HepG2 (cell line): ENCODE measurements at places on chromosomes 2 and 18. TPM values are rescaled to one million over a fixed set of nuclear protein-coding genes. Genes with fewer than 3 reads are reported as not detected.

OTOS gene
- not detected in 2 replicates for total RNA-seq

PROM2 gene
- total RNA-seq = not detected in 2 replicates

GRCh38 chr2:65846989-65847678 is 414.7 kb upstream of the SPRED2 start:
- no peak for DNase-seq

DNA sequence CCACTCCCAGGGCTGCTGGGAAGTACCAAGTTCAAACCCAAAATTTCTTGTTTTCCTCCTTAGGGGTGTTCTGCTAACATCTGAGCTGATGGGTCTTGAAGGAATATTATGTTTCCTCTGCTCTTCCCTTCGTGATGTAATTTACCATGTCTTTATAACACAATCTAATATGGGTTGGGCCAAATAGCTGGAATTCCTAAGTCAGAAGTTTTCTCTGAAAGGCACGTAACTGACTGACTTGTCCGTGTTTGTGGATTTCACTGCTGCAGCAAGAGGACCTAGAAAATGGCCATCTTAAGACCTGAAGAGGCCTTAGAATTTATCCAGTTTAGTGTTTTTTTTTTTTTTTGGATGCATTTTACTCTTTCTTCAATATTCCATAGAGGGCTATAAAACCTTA is 256.7 kb downstream of the DCDC2C start:
- H3K36me3 ChIP-seq = no peaks in the 10 kb centered on the region
- no peak for DNase-seq
- no peak overlapping the region for H3K27ac ChIP-seq
- H3K4me3 ChIP-seq = no peak overlapping the region
- no peaks in the 10 kb centered on the region for H3K4me1 ChIP-seq

DNA sequence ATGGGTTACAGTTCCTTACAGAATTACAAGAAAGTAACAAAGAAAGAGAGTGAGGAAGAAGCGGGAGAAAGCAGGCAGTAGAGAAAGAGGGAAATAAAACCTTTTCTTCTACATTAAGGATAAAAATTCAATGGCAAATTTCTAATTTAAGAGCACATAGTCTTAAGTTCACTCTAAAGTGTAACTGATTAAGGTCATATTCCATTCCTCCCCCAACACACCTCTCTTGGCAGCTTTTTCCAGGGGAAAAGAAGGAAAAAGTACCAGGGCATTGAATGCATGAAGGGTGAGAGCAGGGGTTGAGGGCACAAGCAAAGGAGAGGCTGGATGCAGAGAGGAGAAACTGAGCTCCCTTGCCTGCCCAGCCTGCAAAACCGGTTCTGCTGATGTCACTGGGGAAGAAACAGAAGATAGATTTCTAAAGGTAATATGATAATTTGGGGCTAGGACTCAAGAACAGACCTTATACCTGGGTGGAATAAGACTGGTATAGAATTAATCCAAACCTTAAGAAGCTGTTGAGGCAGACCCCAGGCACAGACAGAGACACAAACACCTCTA is 4.6 kb downstream of the ACMSD start:
- no peaks in the 10 kb centered on the region for H3K27me3 ChIP-seq
- DNase-seq = no peak
- H3K4me3 ChIP-seq = no peak overlapping the region
- H3K4me1 ChIP-seq = peaks cover 7% of the 10 kb centered on the region

DNA sequence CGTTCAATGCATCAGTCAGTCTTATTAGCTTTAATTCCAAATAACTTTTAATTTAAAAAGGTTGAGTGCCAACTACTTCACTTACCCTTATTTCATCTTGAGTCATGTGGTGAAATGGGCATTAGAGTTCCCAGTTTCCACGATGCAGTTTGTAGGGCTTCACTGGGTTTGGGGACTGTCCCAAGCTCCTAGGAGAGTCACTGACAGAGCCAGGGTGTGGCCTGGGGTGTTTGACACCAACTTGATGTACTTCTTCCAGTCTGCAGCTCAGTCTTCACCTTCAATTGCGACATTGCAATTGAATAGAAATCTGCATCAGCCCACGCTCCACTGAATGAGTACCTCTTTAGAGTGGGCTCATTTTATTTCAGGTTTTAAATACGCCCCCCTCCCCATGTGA is 165.3 kb downstream of the ARL4C start:
- no peak for DNase-seq
- no peaks in the 10 kb centered on the region for H3K36me3 ChIP-seq
- H3K4me3 ChIP-seq = no peak overlapping the region
- H3K4me1 ChIP-seq = no peaks in the 10 kb centered on the region
- no peak overlapping the region for H3K27ac ChIP-seq

DNA sequence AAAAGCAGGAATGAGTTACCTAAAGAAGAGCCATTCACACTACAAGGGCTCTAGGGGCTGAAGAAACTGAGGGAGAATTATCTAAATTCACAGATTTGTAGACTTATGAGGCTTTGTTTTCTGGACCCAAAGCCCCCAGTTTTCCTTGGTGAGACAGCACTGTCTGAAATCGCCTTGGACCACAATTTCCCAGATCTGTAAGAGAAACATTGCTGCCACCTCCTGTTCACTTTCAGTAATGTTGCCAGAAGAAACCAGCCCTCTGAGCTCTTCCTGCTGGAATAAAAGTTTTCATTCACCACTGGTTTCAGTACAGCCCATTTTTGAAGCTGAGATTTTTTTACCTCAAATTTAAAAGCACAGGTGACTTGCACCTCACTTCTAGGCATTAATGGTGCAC is 169.2 kb downstream of the CDH20 start:
- no peak overlapping the region for H3K4me3 ChIP-seq
- H3K36me3 ChIP-seq = no peaks in the 10 kb centered on the region
- DNase-seq = peak; percentile 21

DNA sequence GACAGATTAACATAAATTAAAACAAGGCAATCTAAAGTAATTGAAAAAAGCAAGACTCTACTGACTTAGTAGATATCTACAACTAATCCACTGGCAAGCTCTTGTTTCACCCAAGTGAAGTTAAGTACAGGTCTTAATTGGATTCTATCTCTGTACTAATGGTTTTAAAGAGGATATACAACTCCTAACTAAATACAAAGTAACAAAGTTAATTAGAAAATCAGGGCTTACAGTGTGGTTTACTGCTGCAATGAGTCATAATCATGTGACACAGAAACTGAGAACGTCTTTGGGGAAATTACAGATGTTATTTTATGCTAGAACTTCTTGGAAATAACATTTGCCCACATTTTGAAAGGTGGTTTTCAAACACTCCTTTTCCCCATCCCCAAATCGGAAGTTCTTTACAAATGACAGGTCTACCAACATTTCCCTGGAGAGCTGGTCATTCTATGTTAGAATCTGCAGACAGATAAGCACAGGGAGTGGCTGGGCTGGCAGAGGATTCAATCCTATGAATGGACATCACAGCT is 245.3 kb downstream of the STK39 start:
- H3K27me3 ChIP-seq = no peaks in the 10 kb centered on the region
- peaks cover 15% of the 10 kb centered on the region; the same call in 2 of the 3 replicates for H3K36me3 ChIP-seq
